Panc1 (cell line): ENCODE measurements at places on chromosomes 6 and 20. TPM values are rescaled to one million over a fixed set of nuclear protein-coding genes. Genes with fewer than 3 reads are reported as not detected.

Gene SMIM26
- total RNA-seq: 54.6 TPM

Gene KLC4
- total RNA-seq: 22.6 TPM

Gene NEURL2
- total RNA-seq: 3.0 TPM

Gene SLC35A1
- 14.9 TPM for total RNA-seq
